ENCODE measurements at places on chromosomes 3 and 15.

- no peak for DNase-seq
These were observed 161.3 kb downstream of the KLF13 start for GRCh38 chr15:31487811-31488436.

- DNase-seq: no peak
These were observed 289.3 kb upstream of the RORA start for GRCh38 chr15:61518191-61518950.

- no peak for DNase-seq
These were observed 1.1 kb downstream of the CCR2 start for GRCh38 chr3:46354984-46355383.

DNA sequence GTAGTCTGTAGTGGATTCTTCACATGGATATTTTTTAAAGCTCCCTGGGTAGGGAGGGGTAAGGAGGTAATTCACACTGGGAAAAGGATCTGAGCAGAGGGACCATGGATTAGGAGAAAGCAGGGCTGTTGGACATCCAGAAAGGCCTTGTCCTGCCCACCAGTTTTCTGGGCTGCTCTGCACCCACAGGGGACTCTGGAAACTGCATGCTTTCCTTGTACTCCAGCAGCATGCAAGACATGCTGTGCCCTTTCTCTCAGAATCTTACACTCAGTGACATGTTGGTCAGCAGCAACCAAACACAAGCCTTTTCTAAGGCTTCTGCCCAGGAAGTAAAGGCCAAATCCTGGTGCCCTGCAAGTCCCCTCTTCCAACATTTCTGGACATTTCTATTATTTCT is 2.5 kb upstream of the FBN1 start:
- DNase-seq: no peak

DNA sequence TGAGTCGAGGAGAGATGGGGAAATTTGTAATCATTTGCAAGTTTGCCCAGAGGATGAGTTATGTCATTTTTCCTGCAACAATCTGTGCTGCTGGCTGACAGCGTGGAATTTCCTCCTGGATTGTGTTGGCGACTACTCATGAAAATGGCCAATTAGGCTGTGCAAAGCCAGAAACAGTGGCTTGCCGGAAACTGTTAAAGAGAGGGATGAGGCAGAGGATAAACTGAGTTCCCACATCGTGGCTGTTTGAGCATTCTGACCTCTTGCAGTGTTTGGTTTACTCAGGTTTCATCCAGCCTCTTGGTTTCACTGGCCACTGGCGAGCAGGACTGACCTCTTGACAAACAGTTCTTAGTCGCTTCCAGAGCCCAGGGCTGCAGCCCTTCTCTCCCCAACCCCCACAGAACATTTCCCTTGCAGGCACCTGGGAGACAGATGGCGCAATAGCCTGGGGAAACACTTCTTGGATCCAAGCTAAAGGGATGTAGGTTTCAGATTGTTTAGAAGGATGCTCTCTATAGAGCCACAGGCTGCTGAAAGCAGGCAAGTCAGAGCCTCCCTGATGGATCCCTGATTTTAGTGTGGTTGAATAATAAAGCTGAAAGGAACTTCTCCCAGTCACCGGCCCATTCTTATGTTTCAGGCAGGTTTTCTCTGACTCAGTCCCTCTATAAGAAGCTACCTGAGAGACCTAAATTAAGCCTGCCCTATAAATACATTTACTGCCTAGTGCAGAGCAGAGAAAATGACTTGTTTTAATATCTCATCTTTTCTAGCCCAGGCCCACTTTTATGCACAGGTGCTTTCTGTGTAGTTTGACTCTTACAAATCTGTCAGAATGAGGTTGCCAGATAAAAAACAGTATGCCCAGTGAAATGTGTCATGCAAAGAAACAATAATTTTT is 92.8 kb upstream of the UBE2E1 start:
- no peak for DNase-seq

DNA sequence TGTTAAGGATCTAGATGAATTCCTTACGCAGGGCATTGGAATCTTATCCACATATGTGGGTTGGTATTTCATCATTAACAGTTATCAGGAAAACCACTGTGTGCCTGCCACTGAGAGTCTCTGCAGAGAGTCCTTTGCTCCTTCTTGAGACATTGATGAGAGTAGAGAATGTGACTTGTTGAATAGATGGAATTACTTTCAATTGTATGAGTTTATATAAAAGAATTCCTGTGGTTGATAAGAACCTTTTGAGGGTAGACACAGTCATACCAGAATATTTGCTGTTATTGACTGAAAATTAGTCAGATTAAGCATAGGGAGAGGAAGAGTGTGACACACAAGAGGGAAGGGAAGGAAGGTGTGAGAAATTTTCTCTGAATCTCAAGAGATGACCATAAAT is 30.8 kb downstream of the ARHGEF26 start:
- DNase-seq: no peak

DNA sequence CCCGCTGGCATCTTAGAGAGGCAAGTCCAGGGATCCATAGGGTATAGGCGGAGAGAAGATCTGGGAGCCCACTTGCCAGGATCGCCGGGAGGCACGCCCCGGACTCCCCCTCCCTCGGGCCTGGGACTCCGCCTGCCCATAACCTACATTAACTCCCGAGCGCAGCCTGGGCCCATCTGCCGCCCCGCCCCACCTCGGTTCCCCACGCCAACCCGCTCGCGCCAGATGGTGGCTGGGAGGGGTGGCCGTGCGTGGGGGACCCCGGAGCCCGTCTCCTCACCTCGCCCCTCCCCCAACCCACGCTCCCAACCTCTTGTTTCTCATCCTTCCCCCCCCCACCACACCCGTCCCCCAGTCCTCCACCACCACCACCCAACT is 1.7 kb upstream of the DLL4 start:
- no peak for DNase-seq

- DNase-seq: no peak
These were observed 227.7 kb upstream of the SOX2 start for GRCh38 chr3:181484026-181484425.

DNA sequence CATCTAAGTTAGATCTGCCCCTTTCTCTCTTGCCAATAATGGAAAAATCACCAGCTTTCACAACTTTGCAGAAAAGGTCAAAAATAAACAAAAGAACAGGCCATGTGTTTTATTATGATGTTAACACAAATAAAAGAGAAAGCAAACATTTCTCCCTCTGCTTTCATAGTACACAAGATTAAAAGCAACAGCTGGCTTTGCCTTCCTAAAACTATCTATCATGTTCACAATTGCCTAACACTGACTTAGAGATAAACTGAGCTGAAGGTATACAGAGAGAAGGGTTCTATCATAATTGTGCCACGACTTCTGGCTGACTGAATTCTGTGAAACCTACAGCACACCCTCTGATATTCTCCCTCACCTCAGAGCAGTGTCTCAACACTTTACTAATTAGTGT is 29.4 kb downstream of the AADAC start:
- DNase-seq: no peak

DNA sequence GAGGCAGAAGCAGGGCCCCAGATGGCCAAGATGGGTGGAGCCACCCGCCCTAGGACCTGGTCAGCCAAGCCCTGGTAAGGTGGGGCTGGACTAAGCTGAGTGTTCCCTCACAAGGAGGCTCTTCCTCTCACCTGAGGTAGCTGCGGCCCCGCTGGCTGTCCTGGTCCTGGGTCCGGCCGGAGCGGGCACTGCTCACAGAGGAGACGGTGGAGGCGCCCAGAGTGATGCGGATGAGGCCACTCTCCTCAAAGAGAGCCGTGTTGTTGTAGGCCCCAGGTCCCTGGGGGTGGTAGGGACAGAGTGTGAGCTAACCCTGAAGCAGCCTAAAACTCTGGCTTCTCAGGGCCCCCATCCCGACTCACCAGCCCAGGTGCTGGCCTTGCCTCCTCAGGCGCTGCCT is 7.3 kb upstream of the SLC26A6 start:
- no peak for DNase-seq

DNA sequence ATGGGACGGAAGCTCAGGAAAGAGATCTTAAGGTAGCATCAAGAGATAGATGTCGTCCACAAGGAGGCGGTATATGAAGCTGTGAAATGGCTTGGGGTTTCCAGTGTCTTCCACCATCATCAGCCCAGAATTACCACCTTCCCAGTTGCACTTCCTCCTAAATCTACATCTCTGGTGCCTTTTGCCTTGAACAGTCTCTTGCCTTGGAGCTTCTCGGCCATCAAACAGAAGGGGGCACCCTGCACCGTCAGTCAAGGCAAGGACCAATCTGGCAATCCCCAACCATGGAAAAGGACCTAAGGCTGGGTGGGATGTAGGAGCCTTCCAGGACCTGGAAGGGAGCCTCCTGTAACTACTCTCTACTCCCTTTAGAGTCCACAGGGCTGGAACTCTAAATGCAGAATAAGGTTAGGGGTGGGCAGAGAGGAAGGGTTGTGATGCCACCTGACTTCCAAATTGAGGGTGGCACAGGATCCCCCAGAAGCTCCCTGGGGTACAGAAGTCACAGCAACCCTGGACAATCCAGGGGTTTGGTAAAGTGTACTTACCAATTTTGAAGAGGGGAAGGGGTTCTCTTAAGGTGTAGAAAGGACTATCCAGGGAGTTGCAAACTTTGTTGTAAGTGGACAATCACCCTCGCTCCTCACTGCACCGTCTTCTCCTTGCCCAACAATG is 1.0 kb upstream of the RYR3 start:
- DNase-seq: no peak

- DNase-seq: no peak
These were observed 269.2 kb upstream of the CTNNB1 start for GRCh38 chr3:40930131-40930538.
